Kidney tubule cell (primary cell): ENCODE measurements at places on chromosomes 1 and 21.

GRCh38 chr1:232239998-232240397, 389.9 kb downstream of the SIPA1L2 start:
- no peak for DNase-seq

- DNase-seq = no peak
Observed at GRCh38 chr1:83697961-83698360, 301.0 kb downstream of the TTLL7 start.

- no peak for DNase-seq
Observed at GRCh38 chr1:180255536-180256340, 25.7 kb downstream of the LHX4 start.

DNA sequence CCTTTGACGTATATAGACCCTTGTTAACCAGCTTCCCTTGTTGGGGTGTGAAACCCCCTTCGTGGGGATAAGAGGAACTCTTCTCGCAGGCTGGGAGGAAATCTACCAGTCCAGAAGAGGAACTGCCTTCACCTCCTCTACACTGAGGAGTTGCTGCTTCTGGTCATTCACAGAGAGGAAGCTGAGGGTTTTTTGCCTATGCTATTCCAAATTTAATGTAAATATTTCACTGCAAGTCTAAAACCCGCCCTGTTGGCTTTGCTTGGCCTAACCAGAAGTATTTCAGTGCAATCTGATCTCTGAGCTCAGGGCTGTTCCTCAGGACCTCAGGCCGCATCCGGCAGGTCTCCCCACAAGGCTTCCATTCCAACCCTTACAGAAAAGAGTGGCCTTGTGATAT, 150.1 kb downstream of the HIVEP3 start:
- no peak for DNase-seq

GRCh38 chr1:230753586-230754251, 6.5 kb downstream of the CAPN9 start:
- DNase-seq = peak; percentile 37

DNA sequence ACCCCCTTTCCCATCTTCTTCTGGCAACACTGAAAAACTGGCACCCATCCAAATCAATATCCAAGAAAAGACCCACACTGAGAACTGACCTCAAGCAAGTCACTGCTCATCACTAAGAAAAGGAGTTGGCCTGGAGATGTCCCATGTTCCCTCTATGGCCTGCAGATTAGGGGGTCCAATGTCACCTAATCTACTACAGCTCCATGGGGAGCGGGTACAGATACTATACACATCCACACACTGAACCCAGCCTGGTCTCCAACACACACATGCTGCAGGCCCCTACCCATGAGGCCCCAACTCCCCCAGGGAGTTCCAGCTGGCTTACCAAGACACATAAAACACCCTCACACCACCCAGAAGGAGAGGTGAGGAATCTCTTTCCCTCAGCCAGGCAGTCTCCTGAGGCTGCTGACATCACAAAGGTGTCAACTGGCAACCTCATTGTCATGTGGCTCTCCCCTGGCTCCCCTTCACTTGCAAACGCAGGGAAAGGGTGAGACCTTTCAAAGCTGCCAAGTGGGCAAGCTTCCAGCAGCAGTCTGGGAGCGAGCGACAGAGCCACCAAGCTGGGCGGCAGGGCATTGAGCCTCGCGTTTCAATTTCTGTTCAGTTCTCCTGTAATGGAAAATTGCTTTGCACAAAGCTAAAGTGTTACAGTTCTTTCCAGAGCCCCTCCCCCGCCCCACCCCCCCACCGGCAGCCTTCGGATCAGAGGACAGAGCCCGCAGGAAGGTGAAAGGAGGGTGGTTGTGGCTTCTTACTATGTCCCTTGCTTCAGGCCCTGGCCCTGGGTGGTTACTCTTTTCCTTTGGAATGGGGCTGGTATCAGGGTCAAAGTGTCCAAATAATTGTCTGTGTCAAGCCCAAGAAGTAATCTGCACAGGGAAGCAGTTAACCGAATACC, at the start of gene LRRC52:
LRRC52 (plus strand) TSS at position 469 of the 907 bp plus-strand sequence; CDS start at position 766, 297 bp downstream.
- peak; percentile 56 for DNase-seq

- DNase-seq = no peak
Observed at GRCh38 chr1:84257617-84258016, 43.9 kb upstream of the SAMD13 start.

DNA sequence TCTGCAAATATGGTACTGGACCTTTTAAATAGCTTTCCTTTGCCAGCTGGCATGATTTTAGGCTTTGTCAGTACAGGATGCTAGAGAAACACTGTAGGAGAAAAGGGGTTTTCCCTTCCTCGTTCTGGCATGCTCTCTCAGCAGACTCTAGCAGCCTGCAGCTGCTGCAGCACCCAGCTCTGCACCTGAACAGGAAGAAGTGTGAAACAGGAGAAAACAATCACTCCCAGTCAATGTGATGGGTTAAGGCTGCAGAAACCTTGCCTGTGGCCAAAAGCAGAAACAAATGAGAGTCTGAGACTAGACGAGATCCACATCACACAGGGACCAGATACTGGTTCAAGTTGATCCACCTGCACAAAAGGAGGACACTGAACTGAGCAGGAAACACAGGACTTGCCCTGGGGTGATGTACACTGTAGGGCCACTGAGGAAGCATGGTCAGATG, 21.2 kb downstream of the OVGP1 start:
- peak; percentile 64 for DNase-seq

DNA sequence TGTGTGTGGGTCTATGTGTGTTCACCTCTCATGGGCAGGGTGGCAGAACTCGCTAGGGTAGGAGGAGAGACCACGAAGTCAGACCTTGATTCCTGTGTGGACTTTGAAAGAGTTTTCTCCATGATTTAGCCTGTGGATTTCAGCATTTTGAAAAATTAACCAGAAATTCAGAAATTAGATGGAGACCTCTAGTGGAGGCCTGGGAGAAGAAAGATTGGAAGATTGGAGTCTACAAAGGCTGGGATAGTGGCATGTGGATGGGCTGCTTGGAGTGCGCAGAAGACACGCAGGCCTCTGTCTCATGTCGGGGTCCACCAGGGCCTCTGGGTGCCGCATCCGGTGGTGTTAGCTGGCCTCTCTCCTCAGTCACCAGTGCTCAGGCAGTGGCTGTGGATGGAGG, 18.9 kb upstream of the IGSF5 start:
- no peak for DNase-seq

GRCh38 chr1:161198194-161198896, 509 bp downstream of the ADAMTS4 start:
- no peak for DNase-seq

DNA sequence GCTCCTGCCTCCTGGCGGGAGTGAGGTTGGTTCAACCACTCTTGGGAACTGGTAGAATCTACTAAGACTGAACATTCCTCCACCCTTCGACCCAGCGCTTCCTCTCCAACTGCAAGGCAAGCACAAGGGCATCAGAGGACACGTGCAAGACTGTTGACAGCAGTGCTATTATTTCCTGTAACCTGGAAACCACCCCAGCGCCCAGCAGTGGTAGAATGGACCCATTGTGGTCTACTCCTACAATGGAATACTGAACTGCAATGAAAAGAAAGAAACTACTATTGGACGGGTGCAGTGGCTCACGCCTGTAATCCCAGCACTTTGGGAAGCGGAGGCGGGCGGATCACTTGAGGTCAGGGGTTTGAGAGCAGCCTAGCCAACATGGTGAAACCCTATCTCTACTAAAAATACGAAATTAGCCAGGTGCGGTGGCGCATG, 33.0 kb upstream of the TARDBP start:
- peak; percentile 17 for DNase-seq

GRCh38 chr1:4079815-4080214, 179.7 kb upstream of the C1orf174 start:
- no peak for DNase-seq

DNA sequence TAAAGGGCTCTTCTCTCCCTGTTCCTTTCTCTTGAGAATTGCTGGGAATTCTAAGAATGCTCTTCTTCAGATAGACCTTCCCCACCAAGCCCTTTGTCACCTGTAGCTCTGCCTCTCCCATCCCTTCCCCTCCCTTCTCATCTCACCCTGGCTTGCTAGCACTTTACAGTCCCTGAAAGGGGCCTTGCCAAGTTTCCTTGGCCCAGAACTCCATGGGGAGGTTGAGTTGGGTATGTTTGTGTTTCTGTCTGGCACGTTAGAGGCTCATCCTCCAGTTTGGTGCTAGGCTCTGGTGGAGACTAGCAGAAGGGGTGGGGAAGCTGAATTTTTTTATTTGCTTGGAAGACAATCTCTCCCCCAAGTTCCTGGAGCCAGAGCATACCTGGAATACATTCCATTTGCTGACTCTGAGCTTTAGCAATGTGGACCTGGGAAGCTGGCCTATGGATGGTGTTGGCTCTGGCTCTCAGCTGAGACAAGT, 4.9 kb downstream of the CGN start:
- peak; percentile 91 for DNase-seq

DNA sequence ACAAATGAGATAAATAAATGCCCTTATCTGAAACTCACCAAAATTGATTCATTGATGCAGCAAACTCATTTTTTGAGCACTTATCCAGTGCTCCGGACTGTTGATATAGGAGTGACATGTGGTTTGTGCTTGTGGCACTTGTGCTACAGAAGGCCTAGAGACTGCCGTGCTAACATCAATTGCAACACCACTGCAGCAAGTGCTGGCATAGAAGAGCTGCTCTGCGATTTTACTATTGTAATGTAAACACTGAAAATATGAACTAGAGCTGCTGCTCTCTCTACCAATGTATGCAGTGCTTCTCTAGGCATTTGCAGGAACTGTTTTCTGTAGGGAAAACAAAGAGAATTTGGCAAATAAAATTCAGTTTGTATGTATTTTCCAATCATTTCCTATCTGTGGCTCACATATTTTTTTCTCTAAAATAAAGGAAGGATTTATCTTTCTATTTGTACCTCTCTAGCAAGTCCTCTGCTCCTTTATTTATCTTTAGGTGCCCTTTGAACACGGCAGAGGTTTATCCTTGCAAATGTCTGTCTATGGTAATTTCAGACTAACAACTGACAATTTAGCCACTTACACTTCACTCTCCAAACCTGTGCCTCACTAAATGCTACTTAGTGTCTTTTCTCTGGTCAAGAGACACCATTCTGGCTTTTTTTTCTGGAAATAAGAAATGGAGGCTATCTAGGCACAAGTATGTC, 409.5 kb upstream of the ADGRL2 start:
- no peak for DNase-seq

GRCh38 chr1:226215239-226215638, 8.2 kb upstream of the MIXL1 start:
- DNase-seq = no peak

- no peak for DNase-seq
Observed at GRCh38 chr1:76463278-76463677, 388.7 kb downstream of the ST6GALNAC3 start.

DNA sequence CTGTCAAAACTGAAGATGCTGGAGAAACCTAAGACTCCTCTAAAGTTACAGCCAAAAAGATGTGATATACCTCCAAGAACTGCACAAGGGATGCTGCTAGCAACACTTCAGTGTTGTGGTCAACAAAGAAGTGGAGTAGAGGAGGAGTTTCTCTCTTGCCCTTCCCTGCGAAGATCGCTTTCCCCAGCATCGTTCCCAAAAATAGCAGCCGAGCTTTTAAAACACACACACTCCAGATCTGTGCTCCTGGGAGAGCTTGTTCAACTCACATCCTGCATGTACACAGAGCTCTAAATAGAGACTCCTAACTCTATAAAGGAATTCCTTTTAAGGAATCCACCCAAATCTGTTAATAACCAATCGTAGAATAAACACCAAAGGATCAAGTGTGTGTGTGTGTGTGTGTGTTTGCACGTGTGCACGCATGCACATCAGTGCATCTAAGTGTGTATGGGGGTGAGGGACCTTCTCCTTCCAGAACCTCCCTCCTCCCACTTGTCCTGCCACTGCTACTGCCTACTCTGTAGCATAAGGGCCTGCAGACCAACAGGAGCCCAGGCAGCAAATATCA, 58.5 kb downstream of the PSMG1 start:
- DNase-seq = no peak

DNA sequence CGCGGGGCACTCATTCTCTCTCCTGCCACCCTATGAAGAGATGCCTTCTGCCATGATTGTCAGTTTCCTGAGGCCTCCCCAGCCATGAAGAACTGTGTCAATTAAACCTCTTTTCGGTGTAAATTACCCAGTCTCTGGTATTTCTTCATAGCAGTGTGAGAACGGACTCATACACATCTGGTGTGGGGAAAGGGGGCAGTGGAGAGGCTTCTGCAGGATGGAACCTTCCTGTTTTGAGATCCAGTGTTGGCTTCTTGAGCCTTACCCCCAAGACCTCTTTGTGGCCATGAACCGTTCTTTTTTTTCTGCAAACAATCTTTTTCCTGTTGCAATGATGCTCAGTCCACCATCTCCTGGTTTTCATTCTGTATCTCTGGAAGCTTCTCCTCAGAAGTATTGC, 248.4 kb downstream of the PRDM2 start:
- DNase-seq = no peak

DNA sequence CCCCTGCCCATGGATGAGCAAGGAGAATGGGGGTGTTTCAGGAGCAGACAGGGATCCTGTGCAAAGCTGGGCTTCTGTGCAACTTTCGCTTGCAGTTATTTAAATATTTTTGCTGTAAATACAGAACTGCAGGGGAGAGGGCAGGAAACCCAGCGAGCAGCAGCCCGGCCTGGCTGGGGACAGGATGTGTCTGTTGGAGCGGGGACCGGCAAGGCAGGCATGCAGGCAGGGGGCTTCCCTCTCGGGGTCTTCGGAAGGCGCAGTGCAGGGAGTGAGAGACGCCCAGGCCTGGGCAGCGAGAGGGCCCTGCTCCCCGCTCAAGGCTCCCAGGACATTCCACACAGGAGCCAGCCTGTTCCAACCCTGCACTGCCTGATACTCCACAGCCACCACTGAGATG, 1.7 kb upstream of the AIRE start:
- DNase-seq = no peak

DNA sequence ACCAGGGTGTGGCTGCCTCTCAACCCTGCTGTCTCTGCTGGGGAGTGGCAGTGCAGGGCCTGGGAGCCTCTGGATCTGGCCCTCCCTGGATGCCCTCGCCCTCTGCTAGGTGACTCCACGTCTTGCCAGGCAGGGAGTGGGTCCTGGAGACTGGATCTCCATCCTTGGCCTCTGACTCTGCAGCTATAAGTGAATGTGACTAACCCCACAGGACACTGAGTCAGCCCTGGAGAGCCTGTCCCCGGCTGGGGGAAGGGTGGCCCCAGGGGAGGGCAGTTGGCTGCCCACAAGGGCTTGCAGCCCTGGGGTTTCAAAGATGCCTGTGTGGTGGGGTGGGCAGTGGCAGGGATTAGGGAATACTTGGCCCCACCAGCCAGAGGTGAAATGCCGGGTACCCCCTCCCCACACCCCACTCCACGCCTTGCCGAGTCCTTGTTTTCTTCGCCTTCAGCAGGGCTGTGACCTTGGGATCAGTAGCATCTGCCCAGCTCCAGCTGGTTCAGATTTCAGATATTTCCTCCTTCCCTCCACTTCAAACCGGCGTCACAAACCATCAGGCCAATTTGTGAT, 1.9 kb upstream of the MYBPH start:
- DNase-seq = peak; percentile 90
